ENCODE measurements at places on chromosomes 4 and X.
A peak's percentile ranks its signal among the peaks of the same experiment; 100 is the strongest.

DNA sequence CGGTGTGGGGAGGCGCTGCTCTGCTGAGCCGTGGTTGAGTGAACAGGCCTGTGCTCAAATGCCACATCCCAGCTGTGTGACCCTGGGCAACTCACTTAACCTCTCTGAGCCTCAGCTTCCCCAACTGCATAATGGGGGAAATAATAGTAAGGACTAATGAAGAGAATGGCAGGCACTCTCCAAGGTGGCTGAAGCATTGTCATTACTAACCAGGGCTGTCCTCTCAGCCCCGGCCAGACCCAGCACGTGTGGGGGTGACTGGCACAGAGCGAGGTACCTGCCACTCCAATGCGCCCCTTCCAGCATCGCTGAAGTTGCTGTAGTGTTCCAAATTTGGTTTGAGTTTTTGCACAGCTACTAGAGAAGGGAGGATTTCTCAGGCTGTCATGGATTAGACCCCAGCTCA, 80.0 kb downstream of the ABLIM2 start:
- no peak for DNase-seq

DNA sequence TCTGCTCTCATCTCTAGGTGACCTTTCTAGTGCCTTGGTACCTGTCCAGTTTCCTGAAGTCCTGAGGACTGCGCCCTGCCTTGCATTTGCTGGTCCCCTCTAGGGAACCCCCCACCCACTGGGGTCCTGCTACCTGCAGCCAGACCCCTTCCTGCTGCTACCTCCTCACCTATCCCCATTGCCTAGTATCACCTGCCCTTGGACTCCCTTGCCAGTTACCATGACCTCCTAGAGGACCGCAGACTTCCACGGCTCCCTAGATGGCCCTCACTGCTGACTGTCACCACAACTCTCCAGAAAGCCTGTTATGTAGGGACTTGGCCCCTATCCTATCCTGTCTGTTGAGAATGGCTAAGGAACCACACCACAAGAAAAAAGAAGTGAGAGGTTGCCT, 166.6 kb downstream of the EFNB1 start:
- DNase-seq, result no peak

DNA sequence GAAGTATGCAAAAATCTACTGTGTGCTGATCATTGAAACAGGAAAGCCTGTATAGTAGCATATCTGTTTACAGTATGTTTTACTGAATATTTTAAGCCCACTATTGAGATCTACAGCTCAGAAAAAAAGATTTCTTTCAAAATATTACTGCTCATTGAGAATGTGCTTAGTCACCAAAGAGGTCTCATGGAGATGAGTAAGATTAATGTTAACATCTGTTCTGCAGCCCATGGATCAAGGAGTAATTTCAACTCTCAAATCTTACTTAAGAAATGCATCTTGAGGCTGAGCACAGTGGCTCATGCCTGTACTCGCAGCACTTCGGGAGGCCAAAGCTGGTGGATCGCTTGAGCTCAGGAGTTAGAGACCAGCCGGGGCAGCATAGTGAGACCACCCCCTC, 3.3 kb downstream of the RNF4 start:
- no peak for DNase-seq

DNA sequence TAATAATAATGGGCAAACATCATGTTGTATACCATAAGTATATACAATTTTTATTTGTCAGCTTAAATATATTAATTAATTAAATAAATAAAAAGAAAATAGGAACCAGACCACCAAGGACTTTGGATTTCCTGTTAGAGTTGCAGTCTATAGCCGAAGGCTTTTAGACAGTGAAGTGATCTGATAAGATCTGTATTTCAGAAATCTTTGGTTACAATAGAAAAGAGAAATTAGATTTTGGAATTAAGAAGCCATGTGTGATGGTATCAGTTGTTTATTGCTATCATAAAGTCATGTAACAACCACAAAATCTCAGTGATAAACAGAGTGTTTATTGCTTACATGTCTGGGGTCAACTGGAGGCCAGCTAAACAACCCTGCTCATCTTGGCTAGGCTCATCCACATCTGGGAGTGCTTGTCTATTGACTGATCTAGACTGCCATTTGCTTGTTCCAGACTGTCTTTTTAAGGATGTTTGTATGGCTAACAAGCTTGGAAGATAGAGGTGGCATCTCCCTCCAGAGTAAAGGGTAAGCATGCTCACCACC, 142.1 kb upstream of the USP9X start:
- no peak for DNase-seq

DNA sequence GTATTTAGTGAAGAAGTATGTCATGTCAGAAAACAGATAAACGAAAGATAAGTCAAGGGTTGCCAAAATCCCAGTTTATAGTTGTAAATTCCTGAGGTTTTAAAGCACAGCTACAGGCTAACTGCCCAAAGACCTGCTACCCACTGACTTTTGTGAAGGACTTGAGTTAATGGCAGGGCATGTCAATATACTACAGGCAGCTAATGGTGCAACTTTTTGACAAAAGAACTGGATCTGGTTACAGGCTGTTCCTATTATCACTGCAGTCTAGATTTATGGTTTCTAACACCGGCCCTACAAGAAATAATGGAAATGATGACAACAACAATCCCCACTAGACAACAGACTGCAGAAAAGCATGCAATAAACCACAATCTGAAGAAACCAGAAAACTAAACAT, 6.4 kb downstream of the SCML2 start:
- peak; percentile 16 for DNase-seq

DNA sequence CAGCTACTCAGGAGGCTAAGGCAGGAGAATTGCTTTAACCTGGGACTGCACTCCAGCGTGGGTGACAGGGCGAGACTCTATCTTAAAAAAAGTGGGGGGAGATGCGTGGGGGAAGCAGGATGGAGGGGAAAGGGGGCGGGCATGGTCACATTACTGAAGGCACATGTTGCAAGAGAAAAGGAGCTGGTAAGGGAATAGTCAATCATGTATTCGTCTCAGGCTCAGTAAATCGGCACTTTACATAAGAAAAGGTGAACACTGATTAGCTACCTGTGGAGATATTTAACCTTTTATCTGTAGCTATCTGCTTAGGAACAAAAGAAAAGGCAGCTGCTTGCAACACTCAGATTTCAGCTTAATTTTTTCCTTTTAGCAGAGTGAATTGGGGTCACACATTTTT, 132.5 kb downstream of the PLS3 start:
- no peak for DNase-seq

GRCh38 chrX:142233400-142233799, 28.3 kb upstream of the MAGEC2 start:
- DNase-seq, result no peak

GRCh38 chr4:17347445-17347844, 164.4 kb downstream of the QDPR start:
- peak; percentile 11 for DNase-seq

Measured in NCI-H2081 (cell line).